ENCODE measurements at places on chromosomes 7 and 10.
A peak's percentile ranks its signal among the peaks of the same experiment; 100 is the strongest.

DNA sequence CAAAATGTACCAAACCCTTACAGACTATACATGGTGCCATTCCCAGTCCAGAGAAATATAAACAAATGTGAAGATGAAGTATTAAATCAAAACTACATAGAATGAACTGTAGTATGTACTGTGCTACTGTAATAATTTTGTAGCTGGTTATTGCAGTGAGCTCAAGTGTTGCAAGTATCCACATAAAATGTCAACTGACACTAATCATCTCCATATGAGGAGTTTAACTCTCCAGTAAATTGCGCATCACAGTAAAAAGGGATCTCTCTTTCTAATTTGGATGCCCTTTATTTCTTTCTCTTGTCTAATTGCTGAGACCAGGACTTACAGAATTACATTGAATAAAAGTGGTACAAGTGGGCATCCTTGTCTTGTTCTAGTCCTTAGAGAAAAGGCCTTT lies 165.5 kb downstream of the CPED1 start:
- no peak for DNase-seq

DNA sequence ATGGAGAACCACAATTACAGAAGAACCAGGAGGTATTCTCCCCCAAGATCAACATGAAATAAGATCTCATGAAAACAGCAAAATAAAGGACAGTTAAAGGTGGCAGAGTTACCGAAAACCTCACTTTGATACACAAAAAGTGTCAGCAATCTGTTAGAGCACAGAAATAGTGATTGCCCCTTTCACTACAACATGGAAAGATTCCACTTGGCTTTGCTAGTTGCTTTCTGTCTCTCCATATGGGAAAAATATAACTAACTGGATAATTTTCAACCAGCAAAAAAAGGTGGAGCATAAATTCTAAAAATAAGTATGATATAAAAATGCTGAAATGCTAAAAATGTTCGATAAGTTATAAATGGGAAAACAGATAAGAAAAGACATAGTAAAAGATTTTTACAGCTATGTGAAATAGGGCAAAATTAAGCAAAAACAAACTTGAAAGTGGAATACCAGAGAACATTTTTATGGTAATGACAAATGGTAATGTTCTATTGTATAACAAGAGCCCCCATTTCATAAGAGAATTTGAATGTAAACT lies 90.2 kb downstream of the GPR85 start:
- DNase-seq = peak; percentile 22

DNA sequence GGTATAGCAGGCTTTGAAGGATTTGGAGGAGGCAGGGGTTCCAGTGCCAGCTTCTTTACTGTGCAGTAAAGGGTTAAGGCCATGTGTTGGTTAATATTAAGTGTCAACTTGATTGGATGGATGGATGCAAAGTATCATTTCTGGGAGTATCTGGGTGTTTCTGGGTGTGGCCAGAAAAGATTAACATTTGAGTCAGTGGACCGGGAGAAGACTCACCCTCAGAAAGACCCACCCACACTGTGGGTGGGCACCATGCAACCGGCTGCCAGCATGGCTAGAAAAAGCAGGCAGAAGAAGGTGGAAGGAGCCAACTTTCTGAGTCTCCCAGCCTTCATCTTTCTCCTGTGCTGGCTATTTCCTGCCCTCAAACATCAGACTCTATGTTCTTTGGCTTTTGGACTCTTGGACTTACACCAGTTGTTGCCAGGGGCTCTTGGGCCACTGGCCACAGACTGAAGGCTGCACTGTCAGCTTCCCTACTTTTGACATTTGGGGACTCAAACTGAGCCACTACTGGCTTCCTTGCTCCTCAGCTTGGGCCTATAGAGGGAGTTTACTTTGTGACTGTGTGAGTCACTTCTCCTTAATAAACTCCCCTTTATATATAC lies 6.8 kb upstream of the TRUB1 start:
- DNase-seq = no peak

DNA sequence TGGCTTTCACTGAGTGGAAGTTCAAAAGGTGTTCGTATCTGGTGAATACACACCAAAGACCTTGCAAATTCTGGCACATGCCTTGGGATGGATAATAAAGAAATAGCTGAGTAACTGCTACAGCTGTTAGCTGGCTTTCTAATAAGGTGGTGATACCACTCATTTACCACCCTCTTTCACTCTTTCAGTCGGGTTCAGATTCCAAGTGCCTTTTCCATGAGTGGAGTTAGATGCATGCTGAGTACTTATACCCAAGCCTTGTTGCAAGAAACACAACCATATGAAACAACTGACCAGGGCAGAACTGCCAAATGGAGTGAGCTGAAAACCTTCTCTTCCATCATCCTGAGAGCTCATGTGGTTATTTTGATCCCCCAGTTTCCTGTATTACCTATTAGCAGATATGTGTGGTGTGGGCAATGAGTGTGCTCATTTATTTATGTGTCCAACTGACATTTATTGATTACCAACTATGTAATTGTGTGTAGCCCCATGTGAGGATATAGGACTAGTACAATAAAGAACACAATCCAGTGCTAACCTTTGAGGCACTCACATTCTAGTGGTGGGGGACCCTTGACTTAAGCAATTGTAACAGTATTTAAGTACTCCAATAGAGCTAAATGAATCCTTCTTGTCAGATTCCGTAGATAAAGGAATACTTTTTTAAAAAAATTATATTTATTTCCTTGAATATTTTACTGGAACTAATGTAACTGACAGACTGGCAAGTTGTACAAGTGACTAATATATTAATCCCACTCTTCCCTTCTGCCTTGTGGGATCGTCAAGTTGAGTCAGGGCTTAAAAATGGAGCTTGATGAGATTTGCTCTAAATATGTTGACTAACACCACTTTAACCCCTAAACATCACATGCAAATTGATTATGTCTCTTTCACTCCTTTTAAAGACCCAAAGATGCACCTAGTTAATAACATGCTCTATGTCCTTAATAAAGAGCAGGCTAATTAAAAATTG lies 124.7 kb downstream of the ARID5B start:
- DNase-seq = peak; percentile 39

GRCh38 chr7:139450851-139451250 lies 32.6 kb downstream of the KLRG2 start:
- DNase-seq = no peak

GRCh38 chr10:130418731-130419130 lies 282.5 kb downstream of the GLRX3 start:
- DNase-seq = no peak

DNA sequence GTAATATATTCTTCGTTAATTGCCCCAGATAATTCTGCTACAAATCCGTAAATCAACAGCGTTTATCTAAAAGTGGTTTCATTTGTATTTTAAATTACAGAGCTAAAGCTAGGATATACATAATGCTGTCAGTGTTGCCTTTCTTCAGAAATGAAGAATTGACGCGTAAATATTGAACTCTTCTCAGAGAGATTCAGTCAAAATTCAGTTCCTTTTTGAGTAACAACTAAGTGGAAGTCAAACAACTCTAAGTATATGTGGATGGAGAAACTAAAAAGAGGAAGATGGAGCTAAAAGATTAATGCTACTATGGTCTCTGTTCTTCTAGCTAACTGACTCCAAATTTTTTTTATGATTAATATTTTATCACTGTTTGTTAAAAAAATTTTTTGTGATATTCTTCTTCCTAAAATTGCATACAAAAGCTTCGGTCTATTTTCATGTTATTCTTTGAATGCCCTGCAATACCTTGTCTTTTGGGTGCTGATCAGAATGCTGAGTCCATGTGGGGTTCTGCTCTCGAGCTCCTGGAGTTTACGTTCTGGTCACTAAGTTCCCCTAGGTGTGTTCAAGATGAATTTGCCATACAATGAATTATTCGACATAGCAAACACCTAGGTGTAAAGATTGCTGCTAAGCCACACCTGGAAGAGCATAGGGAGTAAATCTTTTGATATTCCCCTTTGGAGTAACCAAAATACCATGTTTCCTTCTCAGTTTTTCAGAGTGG lies 20.7 kb downstream of the MDFIC start:
- no peak for DNase-seq

DNA sequence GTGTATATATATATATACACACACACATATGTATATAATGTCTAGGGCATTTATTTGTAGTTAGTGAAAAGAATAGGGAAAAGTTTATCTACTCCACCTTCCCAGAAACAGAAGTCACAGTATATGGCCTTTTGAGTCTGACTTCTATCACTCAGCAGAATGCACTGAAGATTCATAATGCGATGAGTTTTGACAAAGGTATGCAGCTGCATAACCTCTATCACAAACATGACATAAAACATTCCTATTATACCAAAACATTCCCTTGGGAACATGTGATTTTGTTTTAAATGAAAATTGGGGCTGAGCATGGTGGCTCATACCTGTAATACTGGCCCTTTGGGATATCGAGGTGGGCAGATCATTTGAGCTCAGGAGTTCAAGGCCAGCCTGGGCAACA lies 137.3 kb upstream of the EEPD1 start:
- DNase-seq = peak; percentile 73

DNA sequence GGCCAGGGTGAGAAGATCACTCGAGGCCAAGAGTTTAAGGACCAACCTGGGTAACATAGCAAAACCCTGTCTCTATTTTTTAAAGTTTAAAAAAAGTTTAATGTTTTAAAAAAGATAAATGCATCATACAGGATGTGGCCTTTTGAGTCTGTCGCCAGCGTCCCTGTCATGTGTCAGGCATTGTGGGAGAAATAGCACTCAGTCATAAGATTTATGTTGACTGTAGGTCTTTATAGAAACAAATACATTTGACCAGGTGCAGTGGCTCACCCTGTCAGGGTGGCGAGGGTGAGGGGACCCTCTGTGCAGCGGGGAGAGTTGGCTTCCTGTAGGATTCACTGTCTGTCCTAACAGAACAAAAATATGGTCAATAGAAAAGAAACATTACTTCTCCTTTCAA lies 63.5 kb upstream of the SH2B2 start:
- no peak for DNase-seq

DNA sequence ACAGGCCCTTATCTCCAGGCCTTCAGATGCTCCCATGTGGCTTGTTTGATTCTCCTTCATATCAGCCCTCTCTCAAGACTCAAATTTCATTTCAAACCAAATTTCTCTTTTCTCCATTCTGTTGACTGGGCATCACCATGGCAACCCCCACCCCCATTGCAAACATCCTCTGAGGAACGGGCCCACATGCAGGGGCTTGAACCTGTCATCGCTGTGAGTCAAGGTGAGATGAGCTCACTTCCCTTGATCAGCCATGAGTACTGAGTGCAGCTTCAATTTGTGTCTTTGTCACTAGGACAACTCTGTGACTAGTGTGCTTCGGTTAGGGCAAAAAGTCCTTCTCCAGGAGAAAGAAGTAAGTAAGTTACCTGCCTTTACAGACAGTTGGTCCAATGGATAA lies 41.9 kb downstream of the CALML3 start:
- no peak for DNase-seq

GRCh38 chr10:124414076-124414475 lies 4.6 kb downstream of the OAT start:
- peak; percentile 18 for DNase-seq

DNA sequence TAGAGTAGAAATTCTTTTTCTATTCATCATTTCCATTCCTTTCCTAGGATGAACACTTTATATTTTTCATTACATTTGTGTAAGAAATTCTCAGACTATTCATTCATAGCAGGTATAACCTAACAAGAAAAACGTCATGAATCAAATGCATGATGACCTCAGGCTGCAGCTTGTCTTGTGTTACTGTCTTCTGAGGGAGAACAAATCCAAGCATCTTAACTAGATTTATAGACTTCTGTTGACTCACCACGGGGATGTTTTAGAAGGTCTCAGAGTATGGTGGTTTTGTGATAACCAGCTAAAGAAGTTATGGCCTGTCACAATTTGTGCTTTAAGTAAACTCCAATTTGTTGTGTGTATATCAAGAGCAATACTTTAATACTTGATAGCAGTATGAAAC lies 102.7 kb downstream of the ANKRD7 start:
- no peak for DNase-seq

DNA sequence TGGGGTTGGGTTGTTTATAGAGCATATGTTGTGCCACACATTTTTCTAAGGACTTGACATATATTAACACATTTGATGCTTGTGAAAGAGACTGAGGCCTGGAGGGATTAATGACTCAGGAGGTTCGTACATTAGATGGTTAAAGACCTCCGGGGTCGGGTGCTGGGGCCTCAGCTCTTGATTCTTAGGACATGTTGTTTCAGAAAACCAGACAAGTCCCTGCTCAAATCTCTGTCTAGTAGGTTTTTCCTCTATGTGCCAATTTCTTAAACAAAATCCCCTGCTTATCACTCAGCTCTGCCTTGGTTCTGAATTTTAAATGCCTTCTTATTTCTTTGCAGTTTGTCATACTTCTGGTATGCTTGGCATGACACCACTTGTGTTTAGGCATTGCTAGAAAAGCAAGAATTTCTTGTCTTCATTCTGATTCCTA lies 5.8 kb downstream of the UPP1 start:
- peak; percentile 75 for DNase-seq

- peak; percentile 57 for DNase-seq
Measured at GRCh38 chr10:35752469-35753461, 110.7 kb upstream of the FZD8 start.

DNA sequence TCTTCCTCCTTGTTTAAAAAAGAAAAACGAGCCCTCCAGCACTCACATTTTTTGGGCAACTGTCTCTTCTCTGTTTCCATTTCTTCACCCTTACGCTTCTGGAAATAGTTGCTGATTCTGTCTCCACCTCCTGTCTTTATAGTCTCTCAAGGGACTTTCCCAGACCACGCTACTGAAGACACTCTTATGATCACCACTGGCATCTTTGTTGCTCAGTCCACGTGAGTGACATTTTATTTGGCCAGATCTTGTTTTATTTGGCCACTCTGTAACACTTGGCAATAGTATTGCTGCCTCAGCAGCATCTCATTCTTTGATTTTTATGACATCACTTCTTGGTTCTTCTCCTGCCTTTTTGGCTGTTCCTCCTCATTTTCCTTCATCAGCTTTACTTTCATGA lies 21.6 kb upstream of the NME8 start:
- DNase-seq = no peak

DNA sequence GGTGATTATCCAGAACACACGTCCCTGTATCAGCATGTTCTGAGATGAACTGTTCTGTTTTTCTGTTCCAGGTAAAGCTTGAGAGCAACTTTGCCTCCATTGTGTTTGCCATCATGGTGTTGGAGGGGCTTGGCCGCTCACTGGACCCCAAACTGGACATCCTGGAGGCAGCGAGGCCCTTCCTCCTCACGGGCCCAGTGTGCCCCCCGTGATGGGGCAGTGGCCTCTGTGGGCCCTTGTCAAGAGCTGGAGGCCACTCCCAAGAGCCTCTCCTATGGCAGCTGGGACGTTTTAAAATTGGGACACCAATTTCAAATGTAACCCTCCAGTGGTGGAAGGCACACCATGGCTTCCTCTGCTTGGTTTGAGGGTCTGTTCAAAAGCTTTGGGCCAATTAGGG lies 1.9 kb upstream of the NDUFB2 start:
- DNase-seq = no peak

DNA sequence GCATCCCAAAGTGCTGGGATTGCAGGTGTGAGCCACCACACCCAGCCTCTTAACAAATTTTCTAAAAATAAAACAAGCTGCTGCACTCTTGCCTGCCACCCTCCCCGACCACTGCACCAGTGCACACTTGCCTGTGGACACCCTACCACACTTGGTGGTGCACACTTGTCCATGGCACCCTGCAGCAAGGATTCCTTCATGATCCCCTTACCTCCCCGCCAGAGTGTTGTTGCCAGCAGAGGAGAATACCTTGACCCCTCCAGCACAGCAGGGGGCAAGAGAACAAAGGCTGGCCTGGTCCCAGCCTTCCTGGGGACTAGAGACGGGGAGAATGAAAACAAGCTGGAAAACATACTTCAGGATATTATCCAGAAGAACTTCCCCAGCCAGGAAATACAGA lies 65.9 kb upstream of the KCND2 start:
- DNase-seq = no peak
